ENCODE measurements at places on chromosomes 2 and 18. TPM values are rescaled to one million over a fixed set of nuclear protein-coding genes. Genes with fewer than 3 reads are reported as not detected.

GRCh38 chr18:46360102-46360699, 256.0 kb downstream of the HAUS1 start:
- no peak for DNase-seq

- DNase-seq = no peak
These were observed 55.3 kb upstream of the ALPP start for GRCh38 chr2:232323328-232323650.

DNA sequence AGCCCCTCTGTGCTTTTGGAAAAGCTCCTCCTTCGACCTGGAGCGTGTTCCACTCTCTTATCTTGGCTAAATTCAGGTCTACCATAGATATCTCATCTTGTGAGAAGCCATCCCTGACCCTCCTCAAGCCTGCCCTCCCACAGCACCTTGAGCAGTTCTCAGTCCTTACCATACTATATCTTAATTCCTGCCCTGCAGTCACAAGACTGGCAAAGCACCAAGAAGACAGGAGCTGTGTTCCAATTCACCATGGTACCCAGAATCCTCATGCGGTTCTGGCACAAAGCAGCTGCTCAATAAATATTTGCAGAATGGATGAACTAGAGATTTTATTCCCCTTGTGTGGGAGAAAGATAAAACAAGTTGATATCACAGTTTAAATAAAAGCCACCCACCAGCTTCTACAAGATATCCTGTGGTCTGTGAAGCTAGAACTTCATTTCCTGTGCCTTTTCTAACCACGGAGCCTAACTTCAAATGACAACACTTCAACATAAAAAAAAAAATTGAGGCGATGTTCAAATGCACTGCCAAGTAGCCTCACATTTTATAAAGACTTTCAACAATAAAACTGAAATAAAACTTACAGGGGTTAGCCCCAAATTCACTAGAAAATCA, 19.5 kb downstream of the MARCHF4 start:
- DNase-seq = peak; percentile 73

- no peak for DNase-seq
These were observed 465.6 kb downstream of the MTX2 start for GRCh38 chr2:176734868-176735267.

DNA sequence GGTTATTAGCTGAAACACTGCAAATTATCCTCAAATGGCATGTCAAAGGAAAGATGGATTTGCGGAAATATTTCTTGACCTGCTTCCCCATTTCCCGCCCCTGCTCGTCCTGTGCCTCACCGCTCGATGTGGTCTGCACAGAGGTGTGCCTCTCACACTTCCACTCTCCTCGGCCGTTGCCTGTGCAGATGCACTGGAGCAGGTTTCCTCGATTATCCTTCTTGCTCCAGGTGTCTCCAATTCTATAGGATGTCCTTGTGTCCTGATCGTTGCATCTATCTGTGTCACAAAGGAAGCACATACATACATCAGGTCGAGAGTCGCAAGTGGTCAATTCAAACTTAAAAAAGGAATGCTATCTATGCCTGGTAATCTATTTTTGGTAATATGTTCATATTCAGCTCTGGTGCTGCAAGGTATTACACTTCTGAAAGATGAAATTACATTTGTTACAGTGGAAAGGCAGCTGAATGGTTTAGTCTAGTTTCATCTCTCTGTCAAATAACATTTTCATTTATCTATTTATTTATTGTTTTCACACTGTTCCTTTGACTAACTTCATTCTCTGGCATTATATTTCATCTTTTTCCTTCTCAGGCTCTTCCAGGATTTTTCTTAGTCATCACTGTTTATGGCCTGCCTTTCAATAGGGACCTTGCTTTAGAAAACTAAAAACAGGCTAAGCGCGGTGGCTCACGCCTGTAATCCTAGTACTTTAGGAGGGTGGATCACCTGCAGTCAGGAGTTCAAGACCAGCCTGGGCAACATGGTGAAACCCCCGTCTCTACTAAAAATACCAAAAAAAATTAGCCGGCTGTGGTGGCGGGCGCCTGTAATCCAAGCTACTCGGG, 7.6 kb downstream of the FN1 start:
- no peak for DNase-seq

- no peak for DNase-seq
These were observed 205.1 kb downstream of the TPGS2 start for GRCh38 chr18:36623681-36624190.

DNA sequence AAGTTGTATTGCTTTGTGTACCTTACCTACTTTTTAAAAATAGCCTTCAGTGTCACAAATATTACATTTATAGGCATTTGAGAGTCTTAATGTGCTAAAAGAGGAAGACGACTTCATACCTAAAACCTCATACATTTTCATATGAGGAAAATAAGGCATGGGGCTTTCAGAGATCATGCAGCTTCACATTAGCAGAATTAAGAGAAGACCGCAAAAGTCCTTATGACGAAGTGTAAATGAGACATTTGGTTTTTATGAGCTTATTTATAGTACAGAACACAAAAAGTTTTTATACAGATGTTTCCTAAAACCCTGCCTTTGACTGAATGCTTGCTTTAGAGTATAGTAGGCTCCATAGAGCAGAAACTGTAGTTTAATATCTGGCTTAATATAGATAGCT, 10.1 kb upstream of the CCDC138 start:
- DNase-seq = no peak

DNA sequence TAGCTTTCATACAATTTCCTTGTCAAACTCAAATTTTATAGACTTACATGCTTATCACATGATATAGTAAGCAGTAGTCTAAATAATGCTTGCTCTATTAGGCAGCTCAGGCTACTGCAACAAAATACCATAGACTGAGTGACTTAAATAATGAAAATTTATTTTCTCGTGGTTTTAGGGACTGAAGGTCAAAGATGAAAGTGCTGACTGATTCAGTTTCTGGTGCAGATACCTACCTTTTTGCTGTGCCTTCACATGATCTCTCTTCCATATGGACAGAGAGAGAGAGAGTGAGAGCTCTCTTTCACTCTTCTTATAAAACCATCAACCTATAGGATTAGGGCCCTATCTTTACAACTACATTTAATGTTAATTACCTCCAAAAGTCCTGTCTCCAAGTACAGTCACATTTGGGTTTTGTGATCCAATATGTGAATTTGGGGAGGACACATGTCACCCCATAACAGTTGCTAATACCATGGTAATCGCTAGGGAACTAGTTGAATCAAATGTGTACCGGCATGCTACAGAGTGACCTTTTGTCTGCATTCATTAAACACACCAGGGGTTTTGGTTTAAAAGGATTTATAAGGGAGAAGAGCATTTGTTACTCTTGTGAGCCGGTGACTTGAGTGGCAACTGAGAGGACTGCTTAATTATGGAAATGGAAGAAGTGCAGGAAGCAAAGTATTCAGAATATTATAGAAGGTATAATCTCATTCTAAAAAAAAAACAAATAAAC, 723.4 kb upstream of the LRRTM4 start:
- DNase-seq = no peak

DNA sequence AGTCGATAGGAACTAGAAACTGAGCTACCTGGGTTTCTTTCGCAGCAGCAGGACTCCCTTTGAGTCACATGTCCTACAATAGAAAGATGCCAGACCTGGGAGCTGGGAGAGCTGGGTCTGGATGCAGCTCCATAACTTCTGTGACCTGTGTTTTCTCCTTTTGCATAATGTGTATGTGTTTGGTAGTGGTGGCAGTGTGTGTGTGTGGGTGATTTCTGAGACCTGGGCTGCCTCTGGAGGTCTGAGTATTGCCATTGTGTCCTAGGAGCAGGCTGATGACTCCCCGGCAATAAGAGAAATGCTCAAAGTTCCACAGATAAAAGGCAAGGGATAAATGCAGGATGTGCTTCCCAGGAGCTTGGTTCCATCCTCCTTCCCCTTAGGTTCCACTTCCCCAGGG, 6.4 kb downstream of the WNT10A start:
- DNase-seq = no peak

- no peak for DNase-seq
These were observed 9.9 kb downstream of the SGPP2 start for GRCh38 chr2:222434204-222434603.

- no peak for DNase-seq
These were observed 309.4 kb downstream of the PTPRM start for GRCh38 chr18:7876354-7877104.

The MYOM1 gene
- 3.0 TPM for total RNA-seq

The UGT1A5 gene
- not detected for total RNA-seq
